Activated CD8-positive, alpha-beta T cell treated with anti-CD3 and anti-CD28 coated beads for 36 hours (primary cell): ENCODE measurements at places on chromosomes 1 and 21. TPM values are rescaled to one million over a fixed set of nuclear protein-coding genes. Genes with fewer than 3 reads are reported as not detected.

- no peaks in the 10 kb centered on the region for H3K36me3 ChIP-seq
- peaks cover 8% of the 10 kb centered on the region for H3K4me1 ChIP-seq
- H3K27me3 ChIP-seq: peaks cover 66% of the 10 kb centered on the region
- no peak for DNase-seq
- H3K27ac ChIP-seq: no peak overlapping the region
Observed at GRCh38 chr1:34163792-34164731, 968 bp downstream of the CSMD2 start.

DNA sequence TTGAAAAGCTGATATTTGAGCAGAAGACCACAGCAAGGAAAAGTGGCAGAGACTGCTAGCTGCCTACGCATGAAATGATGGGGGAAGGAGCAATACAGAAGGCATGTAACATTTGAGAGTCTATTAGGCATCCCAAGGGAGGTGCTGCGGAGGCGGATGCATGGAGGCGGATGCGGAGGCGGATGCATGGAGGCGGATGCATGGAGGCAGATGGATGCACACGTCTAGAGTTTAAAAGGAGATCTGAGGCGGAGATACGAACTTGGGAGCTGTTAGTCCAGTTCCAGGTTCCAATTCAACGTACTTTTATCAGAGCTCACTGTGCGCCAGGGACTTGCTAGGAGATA is 744 bp upstream of the DDX20 start:
- H3K4me1 ChIP-seq: peaks cover 29% of the 10 kb centered on the region
- peak overlapping the region; percentile 88 for H3K4me3 ChIP-seq
- H3K27me3 ChIP-seq: no peaks in the 10 kb centered on the region
- peak; percentile 58 for DNase-seq
- peak overlapping the region; percentile 98 for H3K27ac ChIP-seq

GRCh38 chr1:232873412-232873811 is 68.2 kb downstream of the MAP10 start:
- H3K27me3 ChIP-seq: peaks cover 6% of the 10 kb centered on the region
- H3K36me3 ChIP-seq: no peaks in the 10 kb centered on the region
- H3K27ac ChIP-seq: no peak overlapping the region
- no peak for DNase-seq

- H3K4me3 ChIP-seq: peak within 1 kb of the TSS; percentile 58
- H3K36me3 ChIP-seq: peaks cover 7% of the 10 kb centered on the region
- H3K27ac ChIP-seq: peak within 1 kb of the TSS; percentile 71
- H3K27me3 ChIP-seq: peaks cover 4% of the 10 kb centered on the region
- peaks cover 6% of the 10 kb centered on the region for H3K4me1 ChIP-seq
Observed at GRCh38 chr1:1631782-1632420, at the start of gene MMP23B. TSS of gene MMP23B (plus strand) at chr1:1632173. CDS start at chr1:1632219, 46 bp downstream.

Gene CD5L
- not detected for total RNA-seq

Gene LCE1D
- not detected for total RNA-seq

Gene HENMT1
- 25.3 TPM for total RNA-seq

DNA sequence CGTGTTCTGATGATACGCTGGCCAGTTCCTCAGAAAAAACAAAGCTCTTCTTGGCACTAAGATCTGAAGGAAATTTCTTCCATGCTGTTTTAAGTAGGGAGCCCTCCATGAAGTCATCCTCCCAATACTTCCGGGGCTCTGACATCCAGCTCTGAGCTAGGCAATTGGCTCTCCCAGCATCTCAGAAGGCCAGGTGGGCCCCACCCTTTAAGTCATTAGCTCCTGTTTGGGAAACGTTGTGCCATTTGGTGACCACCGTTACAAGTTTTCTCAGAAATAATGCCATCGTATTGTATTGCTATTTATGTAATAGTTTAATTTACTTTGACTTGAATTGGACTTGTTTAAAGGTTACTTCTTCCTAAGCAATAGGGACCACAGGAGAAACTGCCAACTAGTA is 130.3 kb upstream of the EDN2 start:
- H3K4me3 ChIP-seq: no peak overlapping the region
- DNase-seq: no peak
- peaks cover 49% of the 10 kb centered on the region for H3K36me3 ChIP-seq
- peaks cover 6% of the 10 kb centered on the region for H3K4me1 ChIP-seq
- no peak overlapping the region for H3K27ac ChIP-seq
- H3K27me3 ChIP-seq: no peaks in the 10 kb centered on the region

GRCh38 chr1:223221686-223222085 is 78.6 kb upstream of the TLR5 start:
- H3K4me3 ChIP-seq: no peak overlapping the region
- H3K4me1 ChIP-seq: no peaks in the 10 kb centered on the region
- peaks cover 2% of the 10 kb centered on the region for H3K36me3 ChIP-seq
- H3K27ac ChIP-seq: no peak overlapping the region

GRCh38 chr1:60436186-60436585 is 362.6 kb upstream of the C1orf87 start:
- H3K4me1 ChIP-seq: no peaks in the 10 kb centered on the region
- no peak overlapping the region for H3K27ac ChIP-seq
- DNase-seq: no peak
- no peaks in the 10 kb centered on the region for H3K27me3 ChIP-seq
- H3K4me3 ChIP-seq: no peak overlapping the region
- H3K36me3 ChIP-seq: no peaks in the 10 kb centered on the region

DNA sequence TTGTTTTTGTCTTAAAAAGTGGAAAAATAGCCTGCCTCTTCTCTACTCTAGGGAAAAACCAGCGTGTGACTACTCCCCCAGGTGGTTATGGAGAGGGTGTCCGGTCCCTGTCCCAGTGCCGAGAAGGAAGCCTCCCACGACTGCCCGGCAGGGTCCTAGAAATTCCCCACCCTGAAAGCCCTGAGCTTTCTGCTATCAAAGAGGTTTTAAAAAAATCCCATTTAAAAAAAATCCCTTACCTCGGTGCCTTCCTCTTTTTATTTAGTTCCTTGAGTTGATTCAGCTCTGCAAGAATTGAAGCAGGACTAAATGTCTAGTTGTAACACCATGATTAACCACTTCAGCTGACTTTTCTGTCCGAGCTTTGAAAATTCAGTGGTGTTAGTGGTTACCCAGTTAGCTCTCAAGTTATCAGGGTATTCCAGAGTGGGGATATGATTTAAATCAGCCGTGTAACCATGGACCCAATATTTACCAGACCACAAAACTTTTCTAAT is 35.0 kb upstream of the TDRD10 start:
- DNase-seq: no peak
- H3K27ac ChIP-seq: no peak overlapping the region
- H3K27me3 ChIP-seq: no peaks in the 10 kb centered on the region

GRCh38 chr21:41137889-41138288 is 30.1 kb upstream of the BACE2 start:
- H3K4me3 ChIP-seq: no peak overlapping the region
- no peaks in the 10 kb centered on the region for H3K4me1 ChIP-seq
- H3K27me3 ChIP-seq: peaks cover 6% of the 10 kb centered on the region

- no peaks in the 10 kb centered on the region for H3K27me3 ChIP-seq
- DNase-seq: no peak
Observed at GRCh38 chr1:44288883-44289282, 66.2 kb downstream of the ERI3 start.

- H3K27me3 ChIP-seq: no peaks in the 10 kb centered on the region
- H3K27ac ChIP-seq: no peak overlapping the region
- DNase-seq: no peak
- H3K4me3 ChIP-seq: no peak overlapping the region
- H3K4me1 ChIP-seq: no peaks in the 10 kb centered on the region
Observed at GRCh38 chr1:74835051-74835450, 102.1 kb downstream of the TYW3 start.

- H3K27me3 ChIP-seq: no peaks in the 10 kb centered on the region
- no peak for DNase-seq
- peaks cover 32% of the 10 kb centered on the region for H3K36me3 ChIP-seq
- H3K4me3 ChIP-seq: no peak overlapping the region
- no peak overlapping the region for H3K27ac ChIP-seq
Observed at GRCh38 chr21:44890961-44891541, 17.6 kb upstream of the PTTG1IP start.

DNA sequence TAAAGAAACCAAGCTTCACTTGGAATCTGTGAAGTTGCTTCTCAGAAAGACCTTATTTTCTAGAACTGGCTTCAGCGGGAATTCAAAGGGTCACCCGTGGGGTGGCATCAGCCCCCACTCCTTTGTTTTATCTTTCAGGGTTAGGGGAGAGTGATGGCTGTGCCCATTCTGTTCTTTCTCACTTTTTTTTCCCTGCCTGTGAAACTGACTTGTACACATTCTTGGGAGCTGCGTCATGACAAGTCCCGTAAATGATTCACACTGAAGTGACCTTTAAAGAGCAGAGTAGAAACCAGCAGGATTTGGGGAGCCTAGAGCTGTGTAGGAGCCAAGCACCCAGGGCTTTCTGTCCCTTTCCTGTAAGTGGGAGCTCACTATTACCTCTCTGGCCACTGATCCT is 43.8 kb downstream of the SLC44A3 start:
- no peaks in the 10 kb centered on the region for H3K4me1 ChIP-seq
- no peaks in the 10 kb centered on the region for H3K36me3 ChIP-seq
- no peak for DNase-seq

GRCh38 chr1:201673915-201674314 is 135.0 kb downstream of the NAV1 start:
- peaks cover 1% of the 10 kb centered on the region for H3K27me3 ChIP-seq
- no peak overlapping the region for H3K4me3 ChIP-seq
- no peak overlapping the region for H3K27ac ChIP-seq
- no peaks in the 10 kb centered on the region for H3K4me1 ChIP-seq
- DNase-seq: no peak

GRCh38 chr1:43853161-43853921 is 80.3 kb upstream of the ARTN start:
- H3K27me3 ChIP-seq: no peaks in the 10 kb centered on the region
- no peak overlapping the region for H3K4me3 ChIP-seq
- H3K27ac ChIP-seq: no peak overlapping the region
- H3K4me1 ChIP-seq: peaks cover 11% of the 10 kb centered on the region

Gene SSBP3
- 62.6 TPM for total RNA-seq

- DNase-seq: no peak
- H3K36me3 ChIP-seq: no peaks in the 10 kb centered on the region
- no peaks in the 10 kb centered on the region for H3K4me1 ChIP-seq
Observed at GRCh38 chr1:176575991-176576390, 113.0 kb downstream of the PAPPA2 start.

DNA sequence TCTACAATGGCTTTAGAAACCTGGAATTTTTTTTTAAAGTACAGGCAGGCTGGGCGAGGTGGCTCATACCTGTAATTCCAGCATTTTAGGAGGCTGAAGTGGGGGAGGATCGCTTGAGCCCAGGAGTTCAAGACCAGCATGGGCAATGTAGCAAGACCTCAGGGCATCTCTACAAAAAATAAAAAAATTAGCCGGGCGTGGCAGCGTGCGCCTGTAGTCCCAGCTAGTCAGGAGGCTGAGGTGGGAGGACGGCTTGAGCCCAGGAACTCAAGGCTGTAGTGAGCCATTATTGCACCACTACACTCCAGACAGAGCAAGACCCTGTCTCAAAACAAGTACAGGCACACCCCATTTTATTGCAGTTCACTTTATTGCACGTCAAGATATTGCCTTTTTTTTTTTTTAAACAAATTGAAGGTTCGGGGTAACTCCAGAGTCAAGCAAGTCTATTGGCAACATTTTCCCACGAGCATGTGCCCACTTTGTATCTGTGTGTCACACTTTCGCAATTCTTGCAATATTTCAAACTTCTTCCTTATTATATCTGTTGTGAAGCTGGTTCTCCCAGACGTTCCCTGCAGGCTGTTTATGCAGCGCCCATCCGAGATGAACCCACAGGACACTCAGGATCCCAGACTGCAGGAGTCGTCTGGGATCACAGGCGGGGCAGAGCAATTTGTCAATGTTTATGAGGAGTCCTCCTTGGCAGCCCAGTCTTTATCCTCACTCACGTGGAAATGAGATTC is 4.7 kb downstream of the HES2 start:
- H3K4me1 ChIP-seq: peaks cover 11% of the 10 kb centered on the region
- H3K27ac ChIP-seq: no peak overlapping the region
- H3K27me3 ChIP-seq: peaks cover 55% of the 10 kb centered on the region
- H3K36me3 ChIP-seq: no peaks in the 10 kb centered on the region
- DNase-seq: no peak

DNA sequence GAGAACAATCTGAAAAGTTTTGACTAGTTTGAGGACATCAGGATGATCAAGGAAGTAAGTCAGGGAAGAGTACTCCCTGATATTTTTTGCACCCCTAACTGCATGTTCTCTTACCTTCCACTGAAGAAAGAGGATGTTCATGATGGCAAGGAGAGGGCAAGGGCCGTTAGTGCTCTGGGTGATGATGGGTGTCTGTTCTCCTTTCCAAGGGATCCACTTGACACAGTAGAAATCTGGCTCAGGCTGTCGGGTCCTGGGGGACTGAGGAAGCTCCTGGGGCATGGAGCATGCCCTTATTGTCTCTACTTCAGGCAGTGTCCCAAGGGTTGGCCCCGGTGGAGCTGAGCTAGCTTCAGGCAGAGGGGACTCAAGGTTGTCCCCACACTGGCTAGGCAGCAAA is 4.7 kb downstream of the MINDY1 start:
- peaks cover 61% of the 10 kb centered on the region for H3K4me1 ChIP-seq
- no peak overlapping the region for H3K27ac ChIP-seq
- no peak for DNase-seq
- H3K4me3 ChIP-seq: no peak overlapping the region
- H3K27me3 ChIP-seq: no peaks in the 10 kb centered on the region

DNA sequence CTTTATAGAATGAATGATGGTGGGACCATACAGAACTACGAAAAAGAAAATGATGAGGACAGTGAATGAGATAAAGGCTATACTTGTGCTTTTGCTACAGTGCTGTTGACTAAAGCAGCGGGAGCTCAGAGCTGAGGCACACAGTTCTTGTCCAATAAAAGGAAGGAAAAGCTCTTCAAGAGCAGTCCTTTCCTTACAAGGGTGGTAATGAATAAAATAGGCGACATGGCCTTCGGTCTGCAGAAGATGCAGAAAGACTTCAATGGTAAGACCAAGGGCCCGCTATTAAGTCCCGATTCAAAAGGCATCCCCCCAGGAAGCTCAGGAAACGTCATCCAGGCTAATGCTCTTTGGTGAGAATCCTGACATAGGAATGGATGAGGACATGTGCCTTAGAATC is 44.4 kb downstream of the GNG12 start:
- H3K4me3 ChIP-seq: no peak overlapping the region
- no peak overlapping the region for H3K27ac ChIP-seq
- H3K4me1 ChIP-seq: no peaks in the 10 kb centered on the region
- no peaks in the 10 kb centered on the region for H3K36me3 ChIP-seq

DNA sequence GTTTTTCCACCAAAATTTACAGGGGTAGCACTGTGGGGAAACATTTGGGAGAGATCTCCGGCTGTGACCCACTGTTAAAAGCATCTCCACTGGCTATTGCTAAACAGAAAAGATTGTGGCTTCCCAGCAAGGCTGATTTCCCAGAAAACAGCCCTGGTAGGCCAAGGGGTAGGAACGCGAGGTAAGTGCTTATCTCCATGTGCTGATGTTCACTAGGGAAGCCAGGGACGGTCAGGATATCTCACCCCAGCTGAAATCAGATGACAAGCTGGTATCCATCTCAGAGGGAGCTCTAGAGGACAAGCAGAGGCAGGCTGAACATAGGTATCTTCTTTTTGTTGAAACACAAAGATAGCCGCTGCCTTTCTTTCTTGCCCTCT is 63.6 kb downstream of the MIS18A start:
- H3K4me1 ChIP-seq: no peaks in the 10 kb centered on the region
- no peak for DNase-seq
- H3K27me3 ChIP-seq: peaks cover 9% of the 10 kb centered on the region
- H3K36me3 ChIP-seq: no peaks in the 10 kb centered on the region

Gene TCP10L
- 0.63 TPM for total RNA-seq

Gene NBPF26
- total RNA-seq: 18.7 TPM
